ENCODE measurements at places on chromosomes 16 and 17.

DNA sequence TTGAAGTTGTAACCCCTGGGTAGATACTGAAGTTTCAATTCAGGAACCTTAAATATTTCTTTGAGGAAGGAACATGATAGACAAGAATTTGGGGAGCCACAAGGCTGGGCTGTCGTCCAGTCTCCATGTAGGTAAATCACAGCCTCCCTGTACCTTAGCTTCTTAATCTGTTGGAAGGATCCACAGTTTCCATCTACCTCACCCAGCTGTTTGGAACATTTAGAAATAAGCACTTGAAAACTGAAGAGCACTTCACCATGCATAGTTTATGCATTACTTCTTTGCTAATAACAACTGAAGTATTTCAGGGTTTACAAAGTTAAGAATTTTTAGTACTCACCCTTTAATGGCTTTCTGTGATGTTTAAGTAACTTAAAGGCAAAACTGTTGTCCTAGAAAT lies 17.2 kb downstream of the TXNDC11 start:
- peaks cover 32% of the 10 kb centered on the region for H3K4me1 ChIP-seq
- no peak overlapping the region for H3K27ac ChIP-seq
- H3K36me3 ChIP-seq = peaks cover 20% of the 10 kb centered on the region
- no peak overlapping the region for H3K4me3 ChIP-seq
- DNase-seq = no peak

DNA sequence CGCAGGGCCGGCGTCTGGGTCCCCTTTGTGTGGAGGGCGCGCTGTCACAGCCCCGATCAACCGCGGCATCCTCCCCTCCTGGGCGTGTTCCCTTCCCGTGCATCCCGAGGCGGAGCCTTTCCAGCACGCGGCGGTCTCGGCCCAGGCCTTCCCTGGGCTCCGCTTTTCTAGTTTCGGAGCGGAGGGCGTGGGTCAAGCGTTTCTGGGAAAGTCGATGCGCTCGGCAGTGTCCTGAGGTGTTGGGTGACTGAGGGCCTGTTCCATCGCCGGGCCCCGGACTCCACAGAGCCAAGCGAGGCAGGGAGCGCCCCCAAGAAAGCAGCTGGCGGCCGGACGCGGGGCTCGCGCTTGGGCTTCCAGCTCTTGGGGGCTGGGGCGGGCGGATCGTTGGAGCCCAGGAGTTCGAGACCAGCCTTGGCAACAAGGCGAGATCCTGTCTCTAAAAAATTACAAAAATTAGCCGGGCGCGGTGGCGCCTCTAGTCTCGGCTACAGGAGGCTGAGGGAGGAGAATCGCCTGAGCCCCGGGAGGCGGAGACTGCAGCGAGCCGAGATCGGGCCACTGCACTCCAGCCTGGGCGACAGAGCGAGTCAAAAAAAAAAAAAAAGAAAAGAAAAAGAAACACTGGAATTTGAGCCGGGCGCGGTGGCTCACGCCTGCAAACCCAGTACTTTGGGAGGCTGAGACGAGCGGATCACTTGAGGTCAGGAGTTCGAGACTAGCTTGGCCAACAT lies 806 bp downstream of the IFT140 start:
- peak overlapping the region; percentile 98 for H3K27ac ChIP-seq
- DNase-seq = peak; percentile 37
- peaks cover 5% of the 10 kb centered on the region for H3K27me3 ChIP-seq
- peaks cover 12% of the 10 kb centered on the region for H3K36me3 ChIP-seq
- H3K4me1 ChIP-seq = peaks cover 30% of the 10 kb centered on the region

GRCh38 chr17:63447471-63448009 lies 1.4 kb upstream of the CYB561 start:
- peak overlapping the region; percentile 67 for H3K4me3 ChIP-seq
- peak overlapping the region; percentile 79 for H3K27ac ChIP-seq
- peaks cover 2% of the 10 kb centered on the region for H3K36me3 ChIP-seq
- H3K4me1 ChIP-seq = peaks cover 19% of the 10 kb centered on the region
- DNase-seq = no peak
- peaks cover 9% of the 10 kb centered on the region for H3K27me3 ChIP-seq

- H3K27ac ChIP-seq = peak overlapping the region; percentile 97
- peak; percentile 74 for DNase-seq
These were observed 867 bp upstream of the LIMD2 start for GRCh38 chr17:63700528-63701455.

DNA sequence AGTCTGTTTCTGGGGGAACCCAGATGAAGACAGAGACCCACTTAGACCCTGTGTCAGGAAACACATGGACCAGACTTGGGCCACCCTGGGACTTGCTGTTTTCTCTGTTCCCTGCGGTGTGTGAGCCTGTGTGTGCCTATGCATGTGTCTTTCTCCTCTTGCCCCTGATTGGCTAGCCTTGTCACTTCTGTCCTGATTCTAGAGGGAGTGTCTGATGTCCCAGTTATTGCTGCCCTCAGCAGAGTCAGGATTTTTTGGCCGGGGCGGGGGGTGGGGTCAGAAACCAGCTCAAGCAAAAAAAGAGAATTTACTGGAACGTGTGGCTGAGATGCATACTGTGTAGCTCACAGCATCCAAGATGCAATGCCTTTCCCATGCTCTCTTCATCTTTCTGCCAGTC lies 30.5 kb downstream of the PLCG2 start:
- H3K36me3 ChIP-seq = no peaks in the 10 kb centered on the region
- H3K27me3 ChIP-seq = peaks cover 5% of the 10 kb centered on the region
- peaks cover 7% of the 10 kb centered on the region for H3K4me1 ChIP-seq
